SK-N-SH (cell line): ENCODE measurements at places on chromosomes 3 and 15. TPM values are rescaled to one million over a fixed set of nuclear protein-coding genes. Genes with fewer than 3 reads are reported as not detected.
A peak's percentile ranks its signal among the peaks of the same experiment; 100 is the strongest.

The GOLGA8T gene
- 0.06 TPM in 1 of 2 replicates, not detected in the other for polyA plus RNA-seq

DNA sequence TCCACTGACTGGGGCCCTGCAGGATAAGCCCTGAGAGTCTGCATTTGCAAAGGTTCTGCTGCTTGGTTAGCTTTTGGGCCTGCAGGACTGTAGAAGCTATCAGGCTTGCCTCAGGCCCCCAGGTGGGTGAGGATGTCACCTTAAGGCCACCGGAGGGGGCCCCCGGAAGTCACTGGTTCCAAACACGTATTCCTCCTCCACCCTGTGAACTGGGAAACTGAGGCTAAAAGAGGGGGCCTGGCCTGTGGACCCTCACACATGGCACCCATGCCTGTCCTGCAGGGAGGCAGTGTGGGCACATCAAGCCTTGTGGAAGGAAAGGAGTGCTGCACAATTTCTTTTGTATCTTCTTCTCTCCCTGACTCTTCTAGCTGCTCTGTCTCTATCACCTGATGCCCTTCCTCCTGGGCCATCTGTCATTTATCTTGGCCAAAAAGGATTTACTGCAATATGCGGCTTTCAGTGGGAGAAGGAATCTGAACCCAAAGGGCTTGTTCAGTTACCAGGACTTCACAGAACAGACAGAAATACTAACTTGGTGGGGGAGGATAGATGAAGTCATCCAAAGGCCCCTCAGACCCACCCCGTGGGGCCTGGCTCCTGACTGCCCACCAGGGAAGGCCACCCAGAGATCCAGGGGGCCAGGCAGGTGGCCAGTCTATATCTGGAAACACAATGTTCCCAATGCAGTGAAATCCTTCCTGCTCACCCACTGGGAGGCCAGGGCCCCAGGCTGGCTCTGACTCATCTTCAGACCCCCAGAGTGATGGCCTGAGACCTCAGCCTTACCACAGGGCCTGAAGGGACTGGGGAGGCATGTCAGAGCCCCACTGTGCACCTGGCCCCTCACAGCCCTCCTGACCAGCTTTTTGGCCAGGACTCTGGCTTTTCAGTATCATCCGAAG lies 18.3 kb downstream of the UBAP1L start:
- H3K4me3 ChIP-seq: no peak overlapping the region
- H3K36me3 ChIP-seq: peaks cover 10% of the 10 kb centered on the region
- no peaks in the 10 kb centered on the region for H3K4me1 ChIP-seq
- no peak overlapping the region for H3K27ac ChIP-seq

DNA sequence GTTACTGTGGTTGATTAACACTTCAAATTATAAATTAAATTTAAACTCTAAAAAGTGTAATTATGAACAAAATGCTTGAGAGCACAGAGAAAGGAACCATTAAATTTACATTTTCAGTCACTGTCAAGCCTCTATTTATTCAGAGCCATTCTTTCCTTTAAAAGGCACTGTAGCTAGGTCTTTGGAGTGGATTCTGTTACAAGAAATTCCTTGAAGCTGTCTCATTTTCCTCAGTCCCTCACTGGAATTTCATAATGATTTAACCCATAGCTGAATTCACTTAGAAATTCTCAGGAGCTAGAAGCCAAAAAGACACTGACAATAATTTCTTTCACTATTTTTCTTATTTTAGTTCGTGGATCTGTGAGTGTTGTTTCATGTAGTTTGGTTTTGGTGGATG lies 81.2 kb upstream of the TCF12 start:
- H3K27ac ChIP-seq: peak overlapping the region; percentile 61
- DNase-seq: no peak
- H3K4me3 ChIP-seq: no peak overlapping the region
- H3K27me3 ChIP-seq: no peaks in the 10 kb centered on the region
- H3K36me3 ChIP-seq: no peaks in the 10 kb centered on the region

DNA sequence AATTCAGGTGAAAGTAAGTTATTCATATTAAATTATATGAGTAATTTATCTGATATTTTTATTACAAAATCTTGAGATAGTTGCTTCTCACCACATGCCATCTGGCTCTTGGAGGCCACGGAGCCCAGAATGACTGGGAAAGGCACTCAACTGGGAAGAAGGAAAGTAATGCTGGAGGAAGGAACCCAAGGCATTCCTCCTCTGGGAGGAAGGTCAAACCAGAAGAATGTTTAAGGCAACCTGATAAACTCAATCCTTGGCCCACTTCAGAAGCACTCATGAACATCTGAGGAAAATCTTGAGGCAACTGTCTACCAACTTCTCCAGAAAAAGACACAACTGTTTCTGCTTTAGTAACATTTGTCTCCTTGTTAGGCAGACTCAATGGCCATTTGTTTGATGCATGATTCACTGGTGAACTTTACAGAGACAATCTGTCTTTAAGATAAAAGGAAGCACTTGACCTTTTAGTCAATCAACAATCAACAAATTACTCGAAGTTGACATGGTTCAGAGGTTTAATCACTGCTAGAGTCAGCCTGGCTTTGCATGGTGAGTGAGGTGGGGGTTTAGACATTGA lies 261.4 kb upstream of the MME start:
- H3K27ac ChIP-seq: no peak overlapping the region
- no peaks in the 10 kb centered on the region for H3K4me1 ChIP-seq
- no peaks in the 10 kb centered on the region for H3K36me3 ChIP-seq
- no peak overlapping the region for H3K4me3 ChIP-seq
- no peaks in the 10 kb centered on the region for H3K27me3 ChIP-seq
